ENCODE measurements at places on chromosomes 7 and 10.

DNA sequence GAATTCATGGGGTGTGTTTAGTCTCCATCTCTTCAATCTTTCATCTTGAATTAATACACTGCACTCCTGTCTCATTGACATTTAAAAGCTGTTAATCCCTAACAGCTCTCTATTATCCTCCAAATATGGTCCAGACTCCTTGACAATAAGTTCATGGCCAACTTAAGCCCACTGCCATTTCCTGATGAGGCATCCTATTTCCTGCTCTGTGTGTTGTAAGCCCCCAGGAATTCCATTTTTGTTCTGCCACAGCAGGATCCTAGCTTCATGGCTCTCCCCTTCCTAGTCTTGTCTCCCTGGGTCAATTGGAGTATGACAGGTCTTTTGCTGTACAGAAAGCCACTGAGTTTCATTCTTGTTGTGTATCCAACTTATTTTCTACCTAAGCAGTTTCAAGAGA is 218.8 kb downstream of the OTUD1 start:
- no peak for ATAC-seq

- no peak for ATAC-seq
Observed at GRCh38 chr7:7178906-7179305, 3.4 kb upstream of the C1GALT1 start.

GRCh38 chr7:28330384-28331070 is 81.8 kb upstream of the CREB5 start:
- ATAC-seq: peak; percentile 32

DNA sequence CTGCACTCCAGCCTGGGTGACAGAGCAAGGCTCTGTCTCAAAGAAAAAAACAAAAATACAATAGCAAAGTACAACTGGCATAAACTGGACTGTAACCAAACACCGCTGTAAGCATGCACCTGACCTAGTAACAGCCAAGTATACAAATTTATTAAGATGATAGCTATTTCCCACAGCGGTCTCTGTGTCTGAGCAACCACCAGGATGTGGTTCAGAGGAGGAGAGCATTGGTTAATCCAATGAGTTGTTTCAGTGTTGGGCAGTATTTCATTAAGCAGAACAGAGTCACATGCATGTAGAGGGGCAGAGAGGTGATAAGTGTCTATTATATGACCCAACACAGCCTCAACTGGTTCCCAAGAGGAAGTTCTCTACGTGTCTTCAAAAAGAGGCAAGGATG is 4.0 kb downstream of the SLC16A12 start:
- ATAC-seq: no peak

GRCh38 chr7:27615420-27616185 is 47.1 kb downstream of the HIBADH start:
- ATAC-seq: no peak

DNA sequence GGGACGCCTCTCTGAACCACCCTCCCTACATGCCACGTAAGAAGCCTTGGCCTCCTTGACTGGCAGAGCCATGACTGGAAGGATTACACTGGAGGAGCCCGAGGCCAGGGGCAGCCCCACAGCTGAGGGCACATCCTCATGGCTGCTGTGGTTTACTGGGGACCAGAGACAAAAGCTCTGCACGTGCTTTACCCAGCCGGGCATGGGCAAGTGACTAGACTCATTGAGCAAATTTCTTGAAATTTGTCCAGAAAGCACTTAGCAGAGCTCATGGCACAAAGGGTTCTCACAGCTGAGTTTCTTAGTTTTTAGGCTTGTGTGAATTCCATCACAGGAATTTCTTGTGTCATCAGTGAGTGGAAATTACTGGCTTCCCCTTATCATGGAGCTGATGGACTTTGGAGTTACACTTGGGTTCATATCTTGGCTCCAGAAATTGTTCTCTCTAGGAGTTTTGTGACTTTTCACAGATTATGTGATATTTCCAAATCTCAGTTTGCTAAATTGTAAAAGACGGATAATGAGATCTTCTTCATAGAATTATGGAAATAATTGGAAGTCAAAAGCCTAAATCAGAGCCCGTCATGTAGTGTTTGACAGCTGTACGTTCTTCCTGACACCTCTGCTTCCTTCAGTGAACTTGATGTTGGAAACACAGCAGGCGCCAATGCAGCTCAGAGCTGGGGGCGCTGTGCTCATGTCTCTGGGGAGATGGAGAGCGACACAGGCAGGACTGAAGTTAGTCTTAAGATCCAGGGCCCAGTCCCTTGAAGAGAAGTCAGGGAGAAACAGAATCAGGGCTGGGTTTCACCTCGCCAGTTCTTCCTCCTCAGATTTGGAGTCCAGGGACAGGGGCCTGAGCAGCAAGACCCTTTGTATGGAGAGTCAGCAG is 47.7 kb upstream of the MGAM2 start:
- ATAC-seq: no peak

GRCh38 chr10:1268831-1269230 is 212.6 kb downstream of the WDR37 start:
- ATAC-seq: no peak

- no peak for ATAC-seq
Observed at GRCh38 chr10:128517167-128517566, 390.9 kb upstream of the MKI67 start.
